ENCODE measurements at places on chromosomes 11 and 22.

- no peak for DNase-seq
Measured at GRCh38 chr11:72570893-72571661, 103.1 kb downstream of the PDE2A start.

DNA sequence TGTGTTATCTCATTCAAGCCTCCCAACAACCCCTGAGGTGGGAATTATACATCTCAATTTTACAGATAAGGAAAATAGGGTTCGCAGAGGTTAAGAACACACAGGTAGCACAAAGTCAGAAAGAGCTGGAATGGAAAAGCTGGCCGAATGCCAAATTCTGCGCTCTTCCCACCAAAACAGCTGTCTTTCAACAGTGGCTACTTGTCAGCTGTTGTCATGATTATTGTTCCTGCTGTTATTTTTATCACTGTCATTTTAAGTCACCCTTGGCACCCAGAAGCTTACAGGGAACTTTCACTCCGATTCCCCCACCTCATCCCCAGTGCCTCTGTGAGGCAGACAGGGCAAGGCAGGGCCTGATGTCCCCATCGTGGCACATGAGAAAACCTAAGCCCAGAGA, 74.5 kb upstream of the CSNK2A3 start:
- no peak for DNase-seq

GRCh38 chr11:132101881-132102280, 731.5 kb downstream of the NTM start:
- DNase-seq, result no peak

DNA sequence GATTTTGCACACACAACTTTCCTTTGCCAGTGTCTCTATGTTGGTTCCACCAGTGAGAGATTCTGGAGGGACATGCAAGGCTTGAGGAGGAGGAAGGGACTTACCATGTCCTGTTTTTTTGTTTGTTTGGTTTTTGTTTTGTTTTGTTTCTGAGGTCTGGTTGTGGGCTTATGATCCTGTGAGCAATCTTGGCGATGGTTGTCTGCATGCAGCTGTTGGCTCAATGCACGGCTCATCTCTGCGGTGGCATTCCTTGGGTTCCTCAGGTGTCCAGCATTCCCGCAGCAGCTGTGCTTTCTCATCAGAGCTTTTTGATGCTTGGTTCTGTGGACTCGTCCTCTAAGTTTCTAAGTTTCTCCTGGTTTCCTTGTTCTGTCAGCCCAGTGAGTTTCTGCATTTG, 4.8 kb upstream of the NNMT start:
- DNase-seq, result no peak

DNA sequence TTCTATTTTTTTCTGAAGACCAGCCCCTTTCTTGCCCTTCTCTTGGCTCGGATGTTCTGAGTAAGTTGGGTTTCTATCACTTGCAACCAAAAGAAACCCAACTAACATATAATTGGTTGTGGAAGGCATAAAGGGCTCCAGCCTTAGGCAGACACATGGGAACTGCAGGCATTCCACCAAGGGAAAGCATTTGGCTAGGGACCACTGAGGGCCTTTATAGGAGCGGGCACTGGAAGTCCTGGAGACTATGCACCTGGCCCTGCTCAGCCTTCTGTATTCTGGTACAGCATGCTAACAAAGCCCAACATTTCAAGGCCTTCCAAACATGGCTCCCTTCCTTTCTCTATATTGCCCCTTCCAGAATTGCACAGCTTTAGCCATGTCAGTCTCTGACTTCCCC, 17.6 kb upstream of the LMO1 start:
- no peak for DNase-seq

GRCh38 chr11:106326087-106326486, 248.6 kb downstream of the AASDHPPT start:
- DNase-seq, result no peak

DNA sequence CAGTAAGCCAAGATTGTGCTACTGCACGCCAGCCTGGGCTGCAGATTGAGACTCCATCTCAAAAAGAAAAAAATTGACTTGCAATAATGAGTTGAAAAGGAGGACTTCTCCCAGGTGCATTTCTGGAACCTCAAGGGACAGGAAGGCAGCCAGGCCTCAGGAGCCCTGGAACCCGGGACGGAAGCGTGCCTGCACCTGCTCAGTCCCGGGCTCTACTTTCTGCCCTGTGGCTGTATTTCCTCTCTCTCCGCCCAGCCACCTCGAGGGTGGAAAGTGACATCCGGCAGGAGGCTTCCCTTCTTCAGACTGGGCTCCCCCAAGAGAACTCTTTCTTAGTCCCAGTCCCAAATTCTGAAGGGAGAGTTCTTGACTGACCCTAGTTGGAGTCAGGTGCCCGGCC, 20.2 kb upstream of the GAL start:
- DNase-seq, result no peak

- DNase-seq, result no peak
Measured at GRCh38 chr11:15989685-15990084, 366.7 kb downstream of the SOX6 start.

GRCh38 chr11:35215945-35216344, 77.0 kb downstream of the CD44 start:
- DNase-seq, result no peak

DNA sequence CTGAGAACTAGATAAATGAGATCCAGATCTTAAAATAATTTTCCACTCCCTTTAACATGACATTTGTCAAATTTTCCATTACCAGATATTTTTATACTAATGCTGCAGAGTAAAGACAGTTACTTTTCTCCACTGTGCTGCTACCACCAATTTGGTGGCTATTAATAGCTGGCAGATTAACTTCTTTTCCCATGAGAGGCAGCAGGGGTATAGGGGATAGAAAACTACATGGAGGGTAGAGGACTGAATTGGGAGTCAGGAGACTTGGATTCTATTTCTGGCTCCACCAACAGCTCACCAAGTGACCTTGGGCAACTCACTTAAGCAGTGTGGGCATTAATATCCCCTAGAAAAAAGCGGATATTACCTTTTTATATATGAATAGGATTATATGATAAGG, 69.2 kb downstream of the KIF18A start:
- DNase-seq, result no peak

- DNase-seq, result no peak
Measured at GRCh38 chr11:126624506-126624905, 269.0 kb downstream of the ST3GAL4 start.

- no peak for DNase-seq
Measured at GRCh38 chr22:32627091-32627490, 152.5 kb downstream of the FBXO7 start.

DNA sequence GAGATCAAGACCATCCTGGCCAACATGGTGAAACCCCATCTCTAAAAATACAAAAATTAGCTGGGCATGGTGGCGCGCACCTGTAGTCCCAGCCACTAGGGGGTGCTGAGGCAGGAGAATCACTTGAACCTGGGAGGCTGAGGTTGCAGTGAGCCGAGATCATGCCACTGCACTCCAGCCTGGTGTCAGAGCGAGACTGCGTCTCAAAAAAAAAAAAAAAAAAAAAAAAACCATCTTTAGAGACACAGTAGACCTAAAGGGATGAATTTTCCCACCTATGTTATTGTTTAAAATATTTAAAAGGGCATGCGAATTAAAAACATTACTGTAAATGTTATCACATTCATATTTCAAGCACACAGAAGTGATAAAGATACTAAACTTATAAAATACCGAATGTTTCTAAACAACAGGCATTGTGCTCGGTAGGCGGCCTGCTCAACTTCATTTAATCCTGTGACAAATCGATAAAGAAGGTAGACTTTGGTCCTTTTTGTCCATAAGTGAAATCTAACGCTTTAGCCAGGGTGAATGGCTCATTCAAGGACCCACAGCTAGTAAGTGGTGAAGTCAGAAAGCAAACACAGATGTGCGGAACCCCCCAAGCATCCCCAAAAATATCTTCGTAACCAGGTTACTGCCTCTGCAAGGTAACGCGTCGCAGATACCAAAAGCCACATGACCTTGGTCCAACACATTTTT, 16.1 kb downstream of the NCAPD3 start:
- no peak for DNase-seq

DNA sequence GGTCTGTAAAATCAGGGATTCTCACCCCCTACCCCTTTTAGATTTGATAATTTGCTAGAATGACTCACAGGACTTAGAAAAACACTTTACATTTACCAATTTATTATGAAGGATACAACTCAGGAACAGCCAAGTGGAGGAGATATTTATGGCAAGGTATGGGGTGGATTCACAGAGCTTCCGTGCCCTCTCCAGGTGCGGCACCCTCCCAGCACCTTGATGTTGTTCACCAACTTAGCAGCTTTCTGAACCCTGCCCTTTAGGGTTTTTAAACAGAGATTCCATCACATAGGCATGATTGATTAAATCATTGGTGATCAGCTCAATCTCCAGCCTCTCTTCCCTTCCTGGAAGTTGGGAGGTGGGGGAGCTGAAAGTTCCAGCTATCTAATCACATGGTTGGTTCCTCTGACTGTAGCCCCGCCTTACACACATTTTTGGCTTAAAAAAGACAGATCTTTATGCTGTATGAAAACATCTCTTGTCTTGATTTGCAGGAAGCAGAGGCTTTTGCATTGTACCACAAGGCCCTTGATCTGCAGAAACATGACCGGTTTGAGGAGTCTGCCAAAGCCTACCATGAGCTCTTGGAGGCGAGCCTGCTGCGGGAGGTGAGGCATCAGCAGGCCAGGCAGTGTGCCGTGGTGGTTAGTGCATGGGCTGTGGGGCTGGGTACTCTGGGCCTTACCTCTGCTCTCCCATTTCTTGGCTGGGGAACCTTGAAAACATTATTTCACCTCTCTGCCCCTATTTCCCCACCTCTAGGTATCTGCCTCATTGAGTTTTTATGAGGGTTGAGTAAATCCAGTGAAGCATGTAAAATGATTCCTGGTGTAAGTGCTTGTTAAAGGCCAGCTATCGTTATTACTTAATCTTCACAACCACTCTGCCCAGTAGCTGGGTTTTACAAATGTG, 27.0 kb downstream of the CABIN1 start:
- DNase-seq, result no peak

DNA sequence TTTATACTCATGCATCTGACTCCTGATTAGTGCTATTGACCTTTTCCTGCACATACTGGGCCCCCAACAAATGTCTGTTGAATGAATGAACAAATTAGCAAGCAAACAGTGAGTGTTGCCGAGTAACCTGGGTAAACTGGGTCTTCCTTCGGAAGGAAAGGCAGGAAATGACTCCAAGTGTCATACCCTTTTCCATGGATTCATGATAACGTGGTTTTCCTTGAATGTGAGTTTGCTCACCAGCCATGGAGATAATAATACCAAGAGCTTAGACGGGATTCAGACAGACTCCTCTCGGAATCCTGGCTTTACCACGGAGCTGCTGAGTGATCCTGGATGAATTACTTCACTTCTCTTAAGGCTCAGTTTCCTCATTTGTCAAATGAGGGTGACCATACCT, 16.7 kb downstream of the TECTA start:
- DNase-seq, result no peak

- DNase-seq, result no peak
Measured at GRCh38 chr11:14471127-14471526, 28.5 kb downstream of the COPB1 start.

DNA sequence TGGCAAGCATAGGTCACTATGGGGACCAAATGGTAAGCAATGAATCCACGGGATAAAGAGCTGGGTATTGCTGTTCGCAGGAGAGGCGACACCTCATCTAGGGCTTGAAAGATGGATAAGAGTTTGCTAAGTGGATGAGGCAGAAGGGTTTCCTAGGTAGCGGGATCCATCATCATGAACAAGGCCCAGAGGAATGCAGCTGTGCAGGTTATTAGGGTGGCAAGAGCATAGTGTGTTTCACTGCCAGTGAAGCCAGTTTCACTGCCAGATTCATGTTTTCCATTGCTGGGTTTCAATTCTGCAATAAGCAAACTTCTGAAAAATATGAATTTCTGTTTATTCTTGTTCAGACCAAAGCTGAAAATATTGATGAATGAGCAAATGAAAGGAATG, 27.2 kb downstream of the WEE1 start:
- no peak for DNase-seq

All from NCI-H524 treated with DMSO at 0.1 percent for 48 hours (cell line).